ENCODE measurements at places on chromosomes 4 and X. TPM values are rescaled to one million over a fixed set of nuclear protein-coding genes. Genes with fewer than 3 reads are reported as not detected.

- DNase-seq: no peak
- H3K27me3 ChIP-seq: peaks cover 27% of the 10 kb centered on the region
- H3K27ac ChIP-seq: no peak overlapping the region
- no peaks in the 10 kb centered on the region for H3K36me3 ChIP-seq
Measured at GRCh38 chr4:140312100-140312499, 61.3 kb upstream of the SCOC start.

- H3K27ac ChIP-seq: no peak overlapping the region
- no peak for DNase-seq
- H3K4me3 ChIP-seq: no peak overlapping the region
- H3K36me3 ChIP-seq: peaks cover 73% of the 10 kb centered on the region
Measured at GRCh38 chr4:128850252-128850651, 40.8 kb downstream of the JADE1 start.

DNA sequence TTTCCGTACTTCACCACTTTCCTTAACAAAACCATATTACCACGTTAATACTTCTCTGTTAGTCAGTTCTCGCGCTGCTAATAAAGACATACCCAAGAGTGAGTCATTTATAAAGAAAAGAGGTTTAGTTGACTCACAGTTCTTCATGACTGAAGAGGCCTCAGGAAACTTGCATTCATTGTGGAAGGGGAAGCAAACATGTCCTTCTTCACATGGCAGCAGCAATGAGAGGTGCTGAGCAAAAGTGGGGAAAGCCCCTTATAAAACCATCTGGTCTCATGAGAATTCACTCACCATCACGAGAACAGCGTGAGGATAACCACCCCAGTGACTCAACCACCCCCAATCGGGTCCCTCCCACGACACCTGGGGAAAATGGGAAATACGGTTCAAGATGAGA, 289.8 kb upstream of the CLNK start:
- no peaks in the 10 kb centered on the region for H3K36me3 ChIP-seq
- no peaks in the 10 kb centered on the region for H3K27me3 ChIP-seq
- no peak overlapping the region for H3K4me3 ChIP-seq
- no peak for DNase-seq

DNA sequence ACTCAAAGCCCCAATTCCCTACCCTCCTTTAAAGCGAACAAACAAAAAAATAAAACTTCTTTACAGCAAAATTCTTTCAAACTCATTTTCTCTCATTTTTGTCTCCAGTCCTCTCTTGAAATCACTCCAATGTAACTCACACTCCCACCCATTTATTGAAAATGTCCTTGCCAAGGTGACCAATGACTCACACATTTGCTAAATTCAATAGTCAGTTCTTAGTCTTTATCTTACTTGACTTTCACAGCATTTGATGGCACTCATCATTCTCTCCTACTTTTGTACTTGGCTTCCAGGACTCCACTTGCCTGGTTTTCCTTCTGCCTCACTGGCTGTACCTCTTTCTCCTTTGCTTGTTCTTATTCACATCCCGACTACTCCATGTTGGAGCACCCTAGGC, 19.9 kb downstream of the CC2D2A start:
- H3K36me3 ChIP-seq: no peaks in the 10 kb centered on the region
- no peak overlapping the region for H3K27ac ChIP-seq
- no peaks in the 10 kb centered on the region for H3K27me3 ChIP-seq
- H3K4me1 ChIP-seq: no peaks in the 10 kb centered on the region

- no peak for DNase-seq
- H3K27me3 ChIP-seq: no peaks in the 10 kb centered on the region
- no peak overlapping the region for H3K27ac ChIP-seq
- no peaks in the 10 kb centered on the region for H3K4me1 ChIP-seq
- H3K36me3 ChIP-seq: no peaks in the 10 kb centered on the region
Measured at GRCh38 chrX:155053656-155054055, 17.3 kb downstream of the CMC4 start.

DNA sequence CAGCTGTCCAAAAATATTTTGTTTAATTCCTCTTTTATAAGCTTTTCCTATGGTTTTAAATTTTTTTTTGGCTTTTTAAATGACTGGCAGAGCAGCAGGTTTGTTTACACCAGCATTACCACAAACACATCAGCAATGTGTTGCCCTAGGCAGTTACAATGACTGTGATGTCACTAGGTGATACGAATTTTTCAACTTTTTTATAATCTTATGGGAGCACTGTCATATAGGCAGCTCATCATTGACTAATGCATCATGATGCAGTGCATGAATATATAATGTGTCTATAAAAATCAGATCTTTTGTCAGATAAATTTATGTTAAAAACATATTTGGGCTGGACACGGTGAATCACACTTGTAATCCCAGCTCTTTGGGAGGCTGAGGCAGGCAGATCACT, 231.6 kb upstream of the SLIT2 start:
- DNase-seq: no peak
- no peaks in the 10 kb centered on the region for H3K4me1 ChIP-seq
- no peaks in the 10 kb centered on the region for H3K36me3 ChIP-seq

DNA sequence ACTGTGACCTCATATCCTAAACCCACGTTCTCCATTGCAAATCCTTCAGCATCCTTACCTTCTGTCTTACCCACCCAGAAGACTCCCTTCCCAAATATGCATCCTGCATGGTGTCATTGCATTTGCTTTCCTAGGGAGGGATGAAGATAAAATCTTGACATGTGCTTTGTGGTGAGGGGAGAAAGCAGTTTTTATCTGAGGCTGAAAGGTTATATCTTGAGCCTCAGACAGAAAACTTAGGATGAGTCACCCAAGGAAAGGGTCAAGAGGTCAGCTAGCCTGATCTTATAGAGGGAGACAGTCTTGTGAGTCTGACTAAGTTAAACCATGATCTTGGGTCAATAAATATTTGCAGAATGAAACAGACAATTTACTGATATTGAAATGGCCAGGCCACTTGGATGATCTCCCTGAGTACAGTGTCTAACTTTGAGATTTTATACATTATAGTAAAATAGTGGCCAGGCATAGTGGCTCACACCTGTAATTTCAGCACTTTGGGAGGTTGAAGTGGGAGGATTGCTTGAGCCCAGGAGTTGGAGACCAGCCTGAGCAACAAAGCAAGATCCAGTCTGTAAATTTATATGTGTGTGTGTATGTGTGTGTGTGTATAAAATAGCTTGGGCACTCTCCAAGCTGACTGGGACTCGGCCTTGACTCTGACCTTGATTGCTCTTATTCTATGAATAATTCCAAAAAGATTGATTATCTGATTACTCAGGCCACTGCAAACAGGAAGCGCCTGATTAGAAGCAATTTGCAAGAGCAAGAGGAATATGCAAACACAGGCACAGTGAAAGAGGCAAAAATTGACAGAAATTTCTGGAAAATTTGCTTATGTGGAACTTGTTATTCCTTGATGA, 15.4 kb upstream of the FAM9C start:
- no peak overlapping the region for H3K4me3 ChIP-seq
- no peak for DNase-seq
- H3K27ac ChIP-seq: no peak overlapping the region
- no peaks in the 10 kb centered on the region for H3K27me3 ChIP-seq
- H3K4me1 ChIP-seq: no peaks in the 10 kb centered on the region

GRCh38 chr4:154973244-154974035, 192.4 kb downstream of the RBM46 start:
- no peaks in the 10 kb centered on the region for H3K4me1 ChIP-seq
- no peak for DNase-seq
- H3K27ac ChIP-seq: no peak overlapping the region
- no peaks in the 10 kb centered on the region for H3K36me3 ChIP-seq

DNA sequence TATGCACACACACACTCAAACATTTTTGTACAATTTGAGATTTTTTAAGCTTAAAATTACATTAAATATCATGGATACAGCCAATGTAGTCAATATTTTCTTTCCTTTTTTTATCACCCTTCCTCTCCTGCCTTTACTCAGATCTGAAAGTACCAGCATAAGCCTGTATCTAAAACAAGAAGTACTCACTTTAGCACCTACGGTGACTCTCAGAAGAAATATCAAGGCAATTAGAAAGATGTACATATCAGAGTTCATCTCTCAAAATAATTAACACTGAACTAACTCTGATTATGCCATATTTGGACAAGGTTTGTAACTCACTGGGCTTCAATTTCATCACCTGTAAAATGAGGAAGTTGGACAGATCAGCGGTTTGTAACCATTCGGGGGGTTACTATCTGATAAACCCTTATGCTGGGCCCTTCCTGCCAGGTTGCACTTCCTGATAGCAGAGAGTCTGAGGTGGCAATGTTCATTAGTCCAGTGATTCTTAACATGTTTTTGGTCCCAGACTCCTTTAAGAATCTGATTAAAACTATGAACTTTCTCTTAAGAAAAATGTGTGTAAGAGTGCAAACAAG, 5.7 kb upstream of the GPR174 start:
- H3K4me3 ChIP-seq: no peak overlapping the region
- H3K4me1 ChIP-seq: no peaks in the 10 kb centered on the region
- H3K36me3 ChIP-seq: no peaks in the 10 kb centered on the region

GRCh38 chr4:41013746-41014145, 200.6 kb downstream of the APBB2 start:
- no peaks in the 10 kb centered on the region for H3K36me3 ChIP-seq
- H3K27ac ChIP-seq: no peak overlapping the region
- no peaks in the 10 kb centered on the region for H3K4me1 ChIP-seq

- H3K36me3 ChIP-seq: peaks cover 6% of the 10 kb centered on the region
- H3K4me3 ChIP-seq: no peak overlapping the region
- no peaks in the 10 kb centered on the region for H3K4me1 ChIP-seq
- no peak overlapping the region for H3K27ac ChIP-seq
- DNase-seq: no peak
- H3K27me3 ChIP-seq: no peaks in the 10 kb centered on the region
Measured at GRCh38 chr4:185167234-185167633, 24.2 kb downstream of the SLC25A4 start.

- no peaks in the 10 kb centered on the region for H3K27me3 ChIP-seq
- no peak overlapping the region for H3K4me3 ChIP-seq
- H3K36me3 ChIP-seq: no peaks in the 10 kb centered on the region
Measured at GRCh38 chrX:69067841-69068240, 97.4 kb downstream of the PJA1 start.

- no peak overlapping the region for H3K27ac ChIP-seq
- no peaks in the 10 kb centered on the region for H3K27me3 ChIP-seq
- DNase-seq: no peak
- no peaks in the 10 kb centered on the region for H3K36me3 ChIP-seq
- peak overlapping the region; percentile 35 for H3K4me3 ChIP-seq
- H3K4me1 ChIP-seq: peaks cover 21% of the 10 kb centered on the region
Measured at GRCh38 chr4:185774845-185775680, 36.9 kb downstream of the SORBS2 start.

GRCh38 chr4:106854569-106855351, 181.4 kb downstream of the DKK2 start:
- H3K4me1 ChIP-seq: no peaks in the 10 kb centered on the region
- H3K27ac ChIP-seq: no peak overlapping the region
- no peak for DNase-seq
- H3K4me3 ChIP-seq: no peak overlapping the region

DNA sequence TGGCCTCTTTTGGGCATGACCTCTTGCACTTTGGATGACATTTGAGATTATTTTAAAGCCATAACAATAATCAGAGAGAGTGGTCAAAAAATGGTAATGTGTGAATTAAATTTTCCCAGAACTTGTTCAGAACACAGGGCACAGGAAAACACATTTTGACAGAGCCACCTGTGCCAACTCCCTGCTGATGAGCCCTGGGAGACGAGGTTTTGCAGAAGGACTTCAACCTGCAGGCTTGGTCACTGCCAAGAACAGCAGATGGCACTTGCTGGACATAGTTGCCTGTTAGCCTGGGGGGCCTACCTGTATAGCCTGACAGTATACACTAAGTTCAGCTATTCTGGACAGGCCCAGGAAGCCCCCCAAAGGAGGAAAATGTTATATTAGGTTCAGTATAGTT, 277.8 kb upstream of the EMCN start:
- H3K27ac ChIP-seq: no peak overlapping the region
- DNase-seq: no peak
- H3K36me3 ChIP-seq: no peaks in the 10 kb centered on the region
- H3K4me3 ChIP-seq: no peak overlapping the region

DNA sequence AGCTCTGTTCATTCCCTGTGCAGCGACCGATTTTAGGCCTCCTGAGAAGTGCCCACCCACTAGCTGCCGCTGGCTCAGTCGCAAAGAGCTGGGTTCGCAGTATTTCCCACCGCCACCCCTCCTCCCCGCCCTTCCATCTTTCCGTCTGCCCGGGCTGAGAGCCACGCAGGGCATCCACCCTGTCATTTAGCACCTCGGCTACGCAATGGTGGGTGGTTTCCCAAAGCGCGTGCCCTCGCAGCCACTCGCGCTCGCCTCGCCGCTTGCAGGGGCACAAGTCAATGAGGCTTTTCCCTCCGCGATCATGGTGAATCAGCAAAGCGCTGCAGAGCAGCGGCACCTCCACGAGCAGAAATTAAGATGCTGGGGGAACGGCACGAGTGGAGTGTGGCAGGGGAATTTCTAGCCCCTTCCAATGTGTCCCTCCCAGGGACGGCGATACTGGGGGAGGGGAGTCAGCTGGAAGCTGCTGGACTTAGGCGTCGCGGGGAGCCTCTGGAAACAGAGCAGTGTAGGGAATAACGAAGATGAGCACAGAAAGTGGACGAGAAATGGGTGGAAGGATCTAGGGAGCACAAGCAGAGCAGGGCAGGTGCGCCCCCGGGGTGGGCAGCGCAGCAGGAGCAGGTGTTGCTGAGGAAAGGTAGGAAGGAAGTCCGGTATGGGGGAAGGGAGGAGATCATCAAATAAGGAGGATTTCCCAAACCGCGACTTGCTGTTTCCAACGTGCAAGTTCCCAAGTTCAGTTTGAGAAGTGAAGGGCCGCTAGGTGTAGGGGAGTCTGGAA, 2.4 kb upstream of the PTCHD1 start:
- H3K36me3 ChIP-seq: no peaks in the 10 kb centered on the region
- peak; percentile 44 for DNase-seq
- peaks cover 29% of the 10 kb centered on the region for H3K27me3 ChIP-seq
- no peak overlapping the region for H3K27ac ChIP-seq
- H3K4me1 ChIP-seq: peaks cover 5% of the 10 kb centered on the region
- H3K4me3 ChIP-seq: peak overlapping the region; percentile 49

GRCh38 chr4:26937567-26937966, 76.9 kb downstream of the STIM2 start:
- H3K36me3 ChIP-seq: no peaks in the 10 kb centered on the region
- no peaks in the 10 kb centered on the region for H3K27me3 ChIP-seq
- H3K27ac ChIP-seq: no peak overlapping the region
- no peak overlapping the region for H3K4me3 ChIP-seq

TMEM131L gene
- total RNA-seq: 25.3 TPM

RRH gene
- total RNA-seq: not detected

MAGEB17 gene
- not detected for total RNA-seq

PRPS1 gene
- total RNA-seq: 102 TPM

CTAG2 gene
- not detected for total RNA-seq

SUPT20HL1 gene
- total RNA-seq: not detected

GASK1B gene
- total RNA-seq: not detected

RAB9B gene
- total RNA-seq: 0.46 TPM

ZNF711 gene
- total RNA-seq: 15.5 TPM

MSANTD1 gene
- total RNA-seq: 0.45 TPM

CXCL1 gene
- 0.69 TPM for total RNA-seq

GPR119 gene
- total RNA-seq: not detected

IGSF1 gene
- 23.0 TPM for total RNA-seq

Data from H1 (cell line).